Epithelial cell of esophagus (primary cell): ENCODE measurements at places on chromosomes 5 and 9.

- no peak for DNase-seq
Measured at GRCh38 chr5:1951165-1951816, 68.6 kb upstream of the IRX4 start.

DNA sequence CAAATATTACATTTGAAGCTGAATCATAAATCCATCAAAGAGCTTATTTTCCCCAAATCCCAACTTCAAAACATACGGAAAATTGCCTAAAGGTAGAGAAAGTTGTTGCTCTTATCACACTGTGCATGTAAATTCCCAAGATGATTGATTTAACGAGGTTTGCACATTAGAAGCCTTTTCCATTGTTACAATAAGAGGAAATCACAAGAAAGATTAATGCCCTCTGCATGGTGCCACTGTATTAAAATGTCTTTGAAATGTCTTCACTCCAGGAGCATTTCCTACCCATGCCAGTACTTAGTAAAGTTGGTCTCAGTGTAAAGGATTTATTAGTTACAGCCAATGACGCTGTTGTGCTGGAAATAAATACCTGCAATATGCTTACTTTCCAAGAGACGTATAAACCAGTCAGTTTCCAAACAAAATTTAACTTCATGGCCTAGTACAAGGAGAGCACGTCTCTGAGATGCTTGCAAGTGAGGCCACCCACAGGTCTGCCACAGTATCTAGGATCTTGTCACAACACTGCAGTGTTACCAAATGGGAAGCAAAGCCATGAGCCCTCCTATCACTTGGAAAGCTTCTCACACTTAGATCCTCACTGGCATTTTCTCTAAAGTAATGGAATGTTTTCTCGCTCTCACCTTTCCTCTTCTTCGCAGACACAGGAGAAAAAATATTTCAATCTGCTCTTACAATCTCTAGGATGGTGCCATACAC, 112.4 kb downstream of the CETN3 start:
- no peak for DNase-seq

DNA sequence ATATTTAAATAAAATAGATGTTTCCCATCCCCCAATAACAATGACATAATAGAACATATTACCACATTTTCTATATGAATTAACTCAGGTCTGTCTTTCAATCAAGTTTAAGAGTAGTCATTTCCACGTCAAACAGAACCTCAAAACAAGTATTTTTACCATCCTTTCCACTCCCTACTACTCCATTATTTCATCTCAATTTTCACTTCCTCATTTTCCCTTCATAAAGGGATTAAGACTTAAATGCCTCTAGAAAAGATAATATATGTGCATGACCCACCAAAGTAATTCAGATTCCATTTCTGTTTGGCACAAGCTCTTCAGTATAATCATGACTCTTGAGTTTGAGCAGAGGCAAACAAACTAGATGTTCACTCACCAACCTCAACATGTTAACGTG, 40.4 kb downstream of the ELOVL7 start:
- DNase-seq: no peak

DNA sequence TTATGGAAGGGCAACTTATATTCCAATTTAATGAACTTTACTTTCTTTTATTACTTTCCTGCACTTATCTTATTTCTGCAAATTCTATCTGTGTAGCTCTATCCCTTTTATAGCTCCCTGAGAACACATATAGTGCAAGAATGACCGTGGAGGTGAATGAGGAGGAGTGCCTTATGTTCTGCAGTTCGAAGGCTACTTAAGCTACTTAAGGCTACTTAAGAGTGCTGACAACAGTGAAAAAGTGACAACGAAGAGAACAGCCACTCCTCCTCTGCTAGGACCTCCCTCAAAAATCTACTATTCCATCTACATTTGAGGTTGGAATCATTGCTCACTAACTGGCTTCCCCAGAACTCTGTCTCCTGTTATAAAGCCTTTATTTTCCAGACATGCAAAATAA, 1365.7 kb upstream of the C9orf72 start:
- no peak for DNase-seq

- no peak for DNase-seq
Measured at GRCh38 chr5:6682239-6682638, 31.0 kb upstream of the TENT4A start.

DNA sequence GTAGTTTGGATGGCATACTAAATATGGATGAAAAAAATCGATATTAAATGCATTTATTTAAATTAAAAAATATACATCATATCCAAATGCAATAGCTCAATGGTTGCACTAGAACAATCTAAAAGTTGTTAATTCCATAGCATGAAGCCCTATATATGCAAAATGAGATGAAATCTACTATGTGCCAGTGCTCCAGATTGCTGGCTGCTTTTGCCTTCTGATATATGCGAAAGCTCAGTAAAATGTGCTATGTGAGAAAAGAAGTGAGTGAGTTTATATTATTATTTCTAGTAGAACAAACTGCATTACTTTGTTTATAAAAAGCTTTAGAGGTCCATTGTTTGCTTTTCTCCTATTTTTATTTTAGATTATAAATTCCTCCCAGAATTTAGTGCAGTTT, 186.7 kb downstream of the MAT2B start:
- no peak for DNase-seq

GRCh38 chr5:41636605-41637004, 126.2 kb upstream of the PLCXD3 start:
- peak; percentile 38 for DNase-seq
